ENCODE measurements at places on chromosomes 7 and 10.

GRCh38 chr7:23419160-23419559, 51.1 kb downstream of the IGF2BP3 start:
- no peak for DNase-seq

DNA sequence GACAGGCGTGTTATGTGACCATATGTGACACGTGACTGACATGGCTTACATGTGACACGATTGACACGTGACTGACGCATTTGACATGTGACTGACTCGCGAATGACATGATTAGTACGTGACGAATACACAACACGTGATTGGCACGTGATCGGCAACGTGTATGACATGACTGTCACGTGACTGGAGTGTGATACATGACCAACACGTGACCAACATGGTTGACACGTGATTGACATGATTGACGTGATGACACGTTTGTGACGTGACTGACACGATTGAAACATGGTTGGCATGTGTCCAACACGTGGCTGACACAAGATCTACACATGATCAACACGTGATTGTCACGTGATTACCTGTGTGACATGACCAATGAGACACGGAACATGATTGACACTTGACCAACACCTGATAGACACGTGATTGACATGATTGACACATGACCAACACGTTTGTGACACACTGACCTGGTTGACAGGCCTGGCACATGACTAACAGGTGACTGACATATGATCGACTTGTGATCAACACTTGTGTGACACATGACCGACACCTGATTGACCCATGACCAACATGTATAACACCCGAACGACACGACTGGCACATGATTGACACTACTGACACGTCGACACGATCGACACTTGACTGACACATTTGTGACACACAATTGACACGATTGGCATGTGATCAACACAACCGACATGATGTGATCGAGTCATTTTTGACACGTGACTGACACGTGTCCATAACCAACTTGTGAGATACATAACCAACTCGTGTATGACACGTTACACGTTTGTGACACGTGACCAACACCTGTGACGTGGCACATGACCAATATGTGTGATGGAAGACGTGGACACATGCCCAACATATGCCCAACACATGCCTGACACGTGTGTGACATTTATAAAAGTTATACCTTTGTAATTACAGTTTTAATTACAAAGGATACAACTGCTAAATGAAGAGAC, 21.1 kb downstream of the CRPPA start:
- no peak for DNase-seq

GRCh38 chr10:97329766-97330165, 4.8 kb downstream of the FRAT2 start:
- DNase-seq: no peak

GRCh38 chr10:104333032-104333727, 5.1 kb downstream of the ITPRIP start:
- DNase-seq: peak; percentile 62

GRCh38 chr7:134724606-134725005, 54.8 kb upstream of the CALD1 start:
- no peak for DNase-seq

DNA sequence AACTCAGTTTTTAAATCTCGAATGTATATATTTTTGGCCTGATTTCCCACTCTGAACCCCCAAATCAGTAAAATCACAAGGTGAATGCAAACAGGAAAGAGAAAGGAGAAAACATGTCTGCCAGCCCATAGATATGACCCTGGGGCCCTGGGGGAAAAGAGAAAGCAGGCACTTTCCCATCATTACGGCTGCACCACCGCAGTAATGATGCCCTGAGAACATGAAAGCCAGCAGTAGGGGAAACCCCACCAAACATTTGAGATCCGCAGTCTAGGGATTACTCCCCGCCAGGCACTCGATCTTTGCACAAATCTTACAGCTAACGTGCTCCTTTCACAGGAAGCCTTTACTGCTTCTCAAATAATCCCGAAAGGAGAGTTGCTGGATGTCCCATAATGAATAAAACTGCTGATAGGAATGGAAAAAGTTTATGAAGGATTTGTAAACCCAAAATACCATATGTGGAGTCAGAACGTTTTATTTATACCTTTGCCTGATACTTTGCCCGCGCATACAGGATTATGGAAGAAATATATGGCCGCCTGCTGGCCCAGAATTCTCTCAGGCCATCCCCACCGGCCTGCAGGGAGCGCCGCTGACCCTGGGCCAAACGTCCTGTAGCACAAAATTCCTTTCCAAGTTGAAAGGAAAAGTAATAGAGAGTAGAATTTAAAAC, 180.0 kb upstream of the INHBA start:
- no peak for DNase-seq

DNA sequence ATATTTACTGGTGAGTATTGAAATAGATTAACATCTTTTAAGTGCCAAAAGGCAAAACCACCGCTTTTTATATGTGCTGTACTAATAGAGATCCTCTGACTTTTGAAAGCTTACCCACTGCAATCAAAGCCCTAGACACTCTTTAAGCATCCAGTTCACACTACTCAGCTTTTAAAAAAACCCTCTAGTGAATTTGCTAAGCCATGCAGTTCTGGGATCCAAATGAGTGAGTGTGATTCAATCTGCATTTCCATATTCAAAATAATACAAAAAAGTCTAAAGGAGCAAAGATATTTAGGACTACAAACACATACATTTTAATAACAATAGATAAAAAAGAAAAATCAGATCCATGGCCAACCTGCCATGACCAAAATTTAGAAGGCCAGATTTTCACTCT, 288.2 kb downstream of the MAGI2 start:
- DNase-seq: no peak

- no peak for DNase-seq
Measured at GRCh38 chr7:22468609-22469008, 31.4 kb downstream of the STEAP1B start.

- DNase-seq: no peak
Measured at GRCh38 chr10:92082583-92083280, 159.2 kb downstream of the BTAF1 start.

DNA sequence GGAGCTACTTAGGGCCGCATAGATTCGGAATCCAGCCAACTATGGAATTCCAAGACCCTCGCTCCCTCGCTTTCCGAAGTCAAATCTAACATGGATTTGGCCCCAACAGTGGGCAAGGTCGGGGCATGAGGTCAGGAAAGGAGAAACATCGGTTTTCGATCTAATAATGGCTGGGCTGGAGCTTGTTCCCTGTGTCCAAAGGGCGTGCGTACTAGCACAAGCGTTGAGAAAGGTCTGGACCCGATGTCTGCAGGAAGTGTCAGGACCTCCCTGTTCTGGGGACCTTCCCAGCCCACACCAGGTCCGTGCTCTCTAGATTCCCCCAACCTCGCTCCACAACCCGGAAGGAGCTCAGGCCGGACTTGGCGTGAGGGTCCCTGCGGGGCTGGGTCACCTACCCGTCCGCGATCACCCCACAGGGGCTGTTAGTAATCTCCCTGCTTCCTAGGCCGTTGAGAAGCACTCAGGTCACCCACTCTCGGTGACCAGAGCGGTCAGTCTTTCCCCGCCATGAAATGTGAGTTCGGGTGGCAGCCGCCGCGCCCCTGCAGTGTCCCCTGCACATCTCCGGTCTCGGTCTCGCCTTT, 4.8 kb downstream of the FEZF1 start:
- no peak for DNase-seq

GRCh38 chr10:86658261-86658741, 4.0 kb downstream of the OPN4 start:
- no peak for DNase-seq

DNA sequence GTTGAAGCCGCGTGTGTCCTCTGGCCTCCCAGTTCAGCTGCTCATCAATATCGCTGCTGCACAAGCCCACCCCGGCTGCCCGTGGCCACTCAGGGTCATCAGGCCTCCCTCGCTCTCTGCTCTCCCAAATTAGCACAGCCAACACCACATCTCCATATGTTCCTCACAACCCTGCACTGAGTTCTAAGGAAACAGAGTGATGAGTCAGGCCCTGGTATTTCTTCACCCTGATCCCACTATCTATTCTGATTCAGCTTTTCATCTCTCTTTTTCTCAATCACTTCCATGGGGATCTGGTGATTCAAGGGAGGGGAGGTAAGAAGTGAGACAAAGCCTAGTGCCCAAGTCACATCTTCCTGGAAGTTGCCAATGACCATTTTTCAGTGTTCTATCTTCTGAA, 23.8 kb downstream of the CYTH3 start:
- no peak for DNase-seq

GRCh38 chr10:106631016-106631702, 533.3 kb downstream of the SORCS1 start:
- DNase-seq: no peak

DNA sequence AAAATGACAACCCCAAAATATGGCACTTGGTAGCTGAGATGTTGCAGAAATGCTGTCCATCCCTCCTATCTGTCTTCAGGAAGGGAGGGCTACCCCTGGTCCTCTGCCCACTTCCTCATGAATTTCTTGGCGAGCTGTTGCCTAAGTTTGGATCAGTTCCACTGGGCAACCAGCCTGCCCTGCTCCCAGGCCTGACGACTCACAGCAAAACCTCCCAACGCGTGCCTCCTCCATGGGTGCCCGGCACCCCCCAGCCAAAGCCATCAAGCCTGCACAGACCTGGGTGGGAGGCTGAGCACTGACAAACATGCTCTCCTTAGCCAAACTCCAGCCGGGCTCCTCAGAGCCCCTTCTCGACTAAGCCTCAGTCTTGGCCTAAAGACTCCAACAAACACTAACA, 8.9 kb downstream of the VSTM4 start:
- no peak for DNase-seq

DNA sequence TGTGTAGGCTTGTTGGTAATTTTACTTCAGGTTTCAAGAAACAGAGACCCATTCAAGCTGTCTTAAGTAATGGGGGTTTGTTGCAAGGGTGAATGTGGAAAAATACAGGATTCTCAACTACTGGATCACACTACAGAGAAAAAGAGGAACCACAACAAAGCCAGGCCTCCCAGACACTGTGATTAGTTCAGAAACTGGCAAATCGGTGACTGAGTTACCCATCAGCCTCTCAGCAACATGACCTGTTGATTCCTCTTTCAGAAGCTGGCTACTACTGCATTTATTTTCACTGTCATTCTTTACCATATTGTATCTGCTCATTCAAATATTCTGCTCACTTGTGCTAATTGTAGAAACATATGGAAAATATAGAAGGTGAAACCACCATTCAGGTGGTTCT, 16.0 kb downstream of the CCDC71L start:
- DNase-seq: no peak

DNA sequence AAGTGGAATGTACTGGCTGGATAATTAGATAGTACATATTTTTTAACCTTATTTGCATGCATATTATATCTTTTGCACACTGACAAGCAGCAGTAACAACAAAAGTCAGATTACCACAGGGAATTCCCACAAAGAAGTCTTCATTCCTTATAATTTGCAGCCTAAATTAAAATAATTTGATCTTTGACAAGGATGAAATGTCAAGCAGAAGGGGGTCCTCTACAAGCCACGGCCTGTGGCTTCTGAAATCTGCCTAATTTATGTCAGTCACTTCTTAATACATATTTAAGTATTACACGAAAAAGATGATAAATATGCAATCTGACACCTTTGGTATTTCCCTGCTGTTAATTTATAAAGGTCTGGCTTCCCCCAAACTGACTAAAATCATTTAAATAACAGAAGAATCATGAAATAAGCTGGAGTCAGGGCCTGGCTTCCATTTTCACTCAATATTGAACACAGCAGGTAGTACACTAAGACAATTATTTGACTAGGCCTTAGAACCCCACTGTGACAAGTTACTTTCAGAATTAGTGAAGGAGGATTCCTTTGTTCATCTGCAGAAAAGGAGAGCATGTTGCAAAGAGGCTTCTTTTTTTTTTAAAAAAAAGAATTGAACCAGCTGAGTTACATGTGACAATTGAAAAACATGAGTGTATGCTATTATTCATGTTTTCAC, 351.1 kb upstream of the ETV1 start:
- DNase-seq: no peak

GRCh38 chr10:100100651-100101184, 19.0 kb upstream of the CPN1 start:
- DNase-seq: no peak

Data from stimulated activated CD8-positive, alpha-beta memory T cell treated with anti-CD3 and anti-CD28 coated beads, Interleukin-2, amount 100 ng/mL, for 1 hour (primary cell).